ENCODE measurements at places on chromosomes 3 and 15. TPM values are rescaled to one million over a fixed set of nuclear protein-coding genes. Genes with fewer than 3 reads are reported as not detected.
A peak's percentile ranks its signal among the peaks of the same experiment; 100 is the strongest.

The ZDHHC19 gene
- total RNA-seq, result 1.0 TPM

DNA sequence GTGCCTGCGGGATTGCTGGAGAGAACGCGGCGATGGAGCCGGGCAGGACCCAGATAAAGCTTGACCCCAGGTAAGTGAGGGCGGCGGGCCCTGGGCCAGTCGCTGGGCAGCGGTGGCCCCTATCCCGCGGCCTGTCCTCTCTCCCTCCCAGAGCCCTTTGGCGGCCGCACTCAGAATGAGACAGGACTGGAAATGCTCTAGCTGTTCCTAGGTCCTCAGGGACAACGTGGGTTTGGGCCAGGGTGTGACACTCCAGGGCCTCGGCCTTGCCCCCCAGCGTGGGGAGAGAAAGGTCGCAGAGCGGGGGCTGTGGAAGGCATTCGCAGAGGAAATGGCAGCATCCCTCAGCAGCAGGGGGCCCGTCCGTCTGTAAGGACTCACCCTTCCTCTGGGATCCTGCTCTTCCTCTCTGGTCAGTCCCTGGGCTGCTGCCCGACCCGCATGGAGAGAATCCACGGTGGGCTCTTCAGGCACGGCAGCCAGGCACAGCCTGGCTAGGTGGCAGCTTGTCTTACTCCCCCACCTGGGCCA lies 412 bp downstream of the SLC51A start:
- no peak overlapping the region for H3K4me3 ChIP-seq
- H3K27me3 ChIP-seq, result peaks cover 5% of the 10 kb centered on the region
- no peak overlapping the region for H3K27ac ChIP-seq
- H3K4me1 ChIP-seq, result peaks cover 16% of the 10 kb centered on the region
- DNase-seq, result no peak

GRCh38 chr15:62362144-62362543 lies 197.1 kb upstream of the C2CD4B start:
- peaks cover 27% of the 10 kb centered on the region for H3K27me3 ChIP-seq
- H3K36me3 ChIP-seq, result no peaks in the 10 kb centered on the region
- DNase-seq, result no peak
- H3K27ac ChIP-seq, result no peak overlapping the region

The ZKSCAN7 gene
- total RNA-seq, result 3.9 TPM

GRCh38 chr3:38154033-38154494 lies 11.3 kb upstream of the OXSR1 start:
- no peak for DNase-seq
- H3K4me1 ChIP-seq, result peaks cover 37% of the 10 kb centered on the region
- H3K4me3 ChIP-seq, result no peak overlapping the region
- H3K36me3 ChIP-seq, result no peaks in the 10 kb centered on the region
- H3K27me3 ChIP-seq, result no peaks in the 10 kb centered on the region
- H3K27ac ChIP-seq, result peak overlapping the region; percentile 32

The TAGLN3 gene
- 0.44 TPM for total RNA-seq

- peaks cover 100% of the 10 kb centered on the region for H3K27me3 ChIP-seq
- DNase-seq, result no peak
- H3K27ac ChIP-seq, result no peak overlapping the region
- no peak overlapping the region for H3K4me3 ChIP-seq
These were observed 4.0 kb downstream of the SOX2 start for GRCh38 chr3:181715571-181716340.

GRCh38 chr3:27914199-27914598 lies 192.1 kb upstream of the EOMES start:
- no peaks in the 10 kb centered on the region for H3K4me1 ChIP-seq
- no peak overlapping the region for H3K4me3 ChIP-seq
- no peak for DNase-seq
- no peak overlapping the region for H3K27ac ChIP-seq

The SAMD7 gene
- total RNA-seq, result not detected

GRCh38 chr3:106255870-106256248 lies 387.0 kb upstream of the CBLB start:
- H3K4me3 ChIP-seq, result no peak overlapping the region
- H3K36me3 ChIP-seq, result no peaks in the 10 kb centered on the region
- no peak for DNase-seq
- H3K4me1 ChIP-seq, result no peaks in the 10 kb centered on the region
- H3K27me3 ChIP-seq, result no peaks in the 10 kb centered on the region
- H3K27ac ChIP-seq, result no peak overlapping the region

GRCh38 chr3:131526801-131527347 lies 24.1 kb upstream of the MRPL3 start:
- no peak overlapping the region for H3K27ac ChIP-seq
- no peaks in the 10 kb centered on the region for H3K4me1 ChIP-seq
- H3K36me3 ChIP-seq, result no peaks in the 10 kb centered on the region
- DNase-seq, result peak; percentile 49
- H3K4me3 ChIP-seq, result peak overlapping the region; percentile 8

GRCh38 chr3:56758539-56758981 lies 43.2 kb downstream of the ARHGEF3 start:
- peaks cover 8% of the 10 kb centered on the region for H3K36me3 ChIP-seq
- peak overlapping the region; percentile 12 for H3K4me3 ChIP-seq
- no peaks in the 10 kb centered on the region for H3K27me3 ChIP-seq
- peak; percentile 55 for DNase-seq

- DNase-seq, result no peak
- no peak overlapping the region for H3K27ac ChIP-seq
- no peak overlapping the region for H3K4me3 ChIP-seq
- H3K36me3 ChIP-seq, result peaks cover 25% of the 10 kb centered on the region
- H3K27me3 ChIP-seq, result no peaks in the 10 kb centered on the region
These were observed 24.2 kb upstream of the CAPN3 start for GRCh38 chr15:42335074-42335473.

DNA sequence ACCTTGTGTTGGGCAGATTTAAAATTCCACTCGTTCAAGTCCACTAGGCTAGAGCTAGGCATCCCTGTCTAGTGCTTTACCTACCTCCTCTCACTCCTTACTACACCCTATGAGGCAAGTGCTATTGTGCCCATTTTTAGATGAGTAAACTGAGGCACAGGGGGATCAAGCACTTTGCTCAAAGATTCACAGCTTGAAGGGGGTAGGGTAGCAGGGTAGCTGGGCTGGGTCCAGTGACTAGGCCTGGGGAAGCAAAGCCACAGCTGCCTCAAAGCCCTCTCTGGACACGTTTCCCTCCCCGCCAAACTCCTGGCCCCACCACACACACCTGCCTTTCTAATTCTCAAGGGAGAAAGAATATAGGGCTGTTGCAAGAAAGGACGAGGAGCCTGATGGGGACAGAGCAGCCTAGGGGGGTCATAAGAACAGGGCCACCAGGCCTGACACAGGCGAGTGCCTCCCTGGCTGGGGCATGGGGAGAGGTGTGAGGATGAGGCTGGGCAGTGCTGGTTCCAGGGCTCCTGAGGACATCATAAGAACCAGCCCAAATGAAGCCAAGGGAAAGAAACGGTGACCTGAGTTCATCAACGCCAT lies 34.8 kb upstream of the SFMBT1 start:
- no peaks in the 10 kb centered on the region for H3K4me1 ChIP-seq
- H3K4me3 ChIP-seq, result no peak overlapping the region
- H3K36me3 ChIP-seq, result no peaks in the 10 kb centered on the region
- no peak overlapping the region for H3K27ac ChIP-seq
